Esophagus squamous epithelium (tissue), 5 donors: ENCODE measurements at places on chromosomes 11 and 22.

GRCh38 chr22:39661842-39662685 is 91.5 kb downstream of the CACNA1I start:
- no peak for DNase-seq

DNA sequence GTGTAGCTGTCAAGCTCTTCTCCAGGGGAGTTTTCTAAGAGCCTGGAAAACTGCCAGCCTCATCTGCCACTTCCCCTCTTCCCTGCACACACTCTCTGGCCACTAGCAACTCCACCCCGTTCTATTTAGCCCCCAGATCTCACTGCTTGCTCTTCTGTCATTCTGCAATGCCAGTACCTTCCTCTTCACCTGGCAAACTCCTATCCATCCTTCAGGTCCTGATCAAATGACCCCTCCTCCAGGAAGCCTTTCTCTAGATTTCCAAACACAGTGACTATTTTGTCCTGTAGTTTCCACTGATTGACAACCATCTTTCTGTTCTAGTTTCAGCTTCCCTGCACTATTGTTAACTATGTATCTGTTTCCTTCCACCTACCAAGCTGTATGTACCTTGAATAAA is 437.7 kb downstream of the SOX6 start:
- DNase-seq: no peak

DNA sequence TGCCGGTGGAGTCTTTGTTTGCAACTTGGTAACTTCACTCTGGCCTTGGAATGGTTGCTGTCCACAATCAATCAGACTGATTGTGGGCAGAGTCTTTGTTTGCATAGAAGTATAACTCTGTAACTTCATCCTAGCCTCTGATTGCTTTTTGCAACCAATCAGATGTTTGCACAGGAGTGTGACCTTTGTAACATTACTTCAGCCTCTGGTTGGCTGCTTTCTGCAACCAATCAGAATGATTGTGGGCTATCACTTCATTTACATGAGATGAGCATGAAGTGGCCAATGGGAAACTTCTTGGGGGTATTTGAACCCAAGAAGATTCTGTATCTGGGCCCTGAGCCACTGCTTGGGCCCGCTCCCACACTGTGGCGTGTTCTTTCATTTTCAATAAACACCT is 79.6 kb upstream of the CLDN5 start:
- no peak for DNase-seq

DNA sequence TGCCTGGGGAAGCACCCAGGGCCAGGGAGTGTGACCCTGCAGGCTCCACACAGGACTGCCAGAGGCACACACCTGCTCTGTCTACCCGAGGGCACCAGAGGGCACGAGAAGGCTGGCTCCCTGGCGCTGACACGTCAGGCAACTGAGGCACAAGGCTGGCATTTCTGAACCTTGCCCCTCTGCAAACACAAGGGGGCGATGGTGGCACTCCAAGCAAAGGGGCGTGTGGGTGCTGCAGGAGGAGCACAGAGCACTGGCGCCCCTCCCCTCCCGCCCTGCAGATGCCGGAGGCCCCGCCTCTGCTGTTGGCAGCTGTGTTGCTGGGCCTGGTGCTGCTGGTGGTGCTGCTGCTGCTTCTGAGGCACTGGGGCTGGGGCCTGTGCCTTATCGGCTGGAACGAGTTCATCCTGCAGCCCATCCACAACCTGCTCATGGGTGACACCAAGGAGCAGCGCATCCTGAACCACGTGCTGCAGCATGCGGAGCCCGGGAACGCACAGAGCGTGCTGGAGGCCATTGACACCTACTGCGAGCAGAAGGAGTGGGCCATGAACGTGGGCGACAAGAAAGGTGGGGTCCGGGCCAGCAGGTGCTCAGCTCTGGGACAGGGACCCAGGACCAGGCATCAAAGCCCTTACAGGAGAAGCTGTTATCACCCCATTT is 20.8 kb upstream of the TXNRD2 start:
- DNase-seq: no peak

GRCh38 chr11:69210310-69211035 is 54.7 kb downstream of the SMIM38 start:
- DNase-seq: no peak

DNA sequence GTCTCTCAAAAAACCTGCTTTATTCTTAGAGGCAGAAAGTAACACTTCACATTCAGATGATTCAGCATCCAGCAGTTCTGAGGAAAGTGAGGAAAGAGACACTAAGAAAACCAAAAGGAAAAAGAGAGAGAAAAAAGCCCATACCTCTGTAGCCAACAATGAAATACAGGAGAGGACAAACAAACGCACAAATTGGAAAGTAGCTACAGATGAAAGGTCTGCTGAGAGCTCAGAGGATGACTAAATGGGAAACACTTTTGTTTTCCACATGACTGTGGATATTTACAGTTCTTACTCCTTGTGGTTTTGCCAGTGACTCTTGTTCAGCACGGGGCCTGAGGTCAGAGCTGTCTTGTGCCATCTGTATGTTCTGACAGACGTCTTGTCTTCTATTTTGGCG is 3.8 kb downstream of the TIMM8B start:
- no peak for DNase-seq

GRCh38 chr22:26318975-26319374 is 110.1 kb upstream of the ASPHD2 start:
- no peak for DNase-seq

GRCh38 chr11:125945011-125945796 is 640 bp upstream of the VSIG10L2 start:
- no peak for DNase-seq

DNA sequence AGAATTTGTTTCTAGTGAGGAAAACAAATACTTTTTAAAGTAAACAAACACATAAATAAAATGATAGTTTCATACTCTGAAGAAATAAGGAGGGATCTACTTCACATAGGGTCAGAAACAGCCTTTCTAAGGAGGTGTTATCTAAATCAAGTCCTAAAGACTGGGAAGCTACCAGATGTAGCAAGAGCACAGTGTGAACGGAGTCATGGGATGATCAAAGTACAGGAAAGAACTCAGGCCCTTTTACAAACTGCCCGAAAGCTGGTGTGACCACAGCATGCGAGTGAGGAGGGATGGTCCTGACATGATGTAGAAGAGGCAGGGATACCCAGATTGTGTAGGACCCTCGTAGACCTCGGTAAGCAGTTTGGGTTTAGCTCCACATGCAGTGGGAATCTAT is 102.8 kb downstream of the ARHGAP32 start:
- DNase-seq: no peak

- no peak for DNase-seq
Observed at GRCh38 chr11:114057605-114058004, 1.9 kb upstream of the ZBTB16 start.

DNA sequence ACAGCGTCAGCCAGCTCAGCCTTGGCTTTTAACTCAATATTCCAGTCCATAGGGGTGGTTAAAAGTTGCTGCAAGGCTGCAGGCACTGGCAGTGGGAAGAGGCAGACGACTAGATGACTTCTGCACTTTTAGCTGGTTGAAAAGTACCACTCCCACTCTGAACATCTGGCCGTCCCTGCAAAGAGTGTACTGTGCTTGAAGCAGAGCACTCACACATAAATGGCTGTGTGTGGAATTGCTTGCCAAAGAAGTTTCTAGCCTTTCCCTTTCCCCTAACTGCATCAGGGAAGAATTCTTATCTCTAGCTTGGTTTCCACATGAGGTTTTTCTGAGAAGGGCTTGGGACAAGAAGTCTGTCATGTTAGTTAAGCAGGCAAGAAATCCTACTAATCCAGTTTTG is 5.1 kb upstream of the PHLDB1 start:
- no peak for DNase-seq

DNA sequence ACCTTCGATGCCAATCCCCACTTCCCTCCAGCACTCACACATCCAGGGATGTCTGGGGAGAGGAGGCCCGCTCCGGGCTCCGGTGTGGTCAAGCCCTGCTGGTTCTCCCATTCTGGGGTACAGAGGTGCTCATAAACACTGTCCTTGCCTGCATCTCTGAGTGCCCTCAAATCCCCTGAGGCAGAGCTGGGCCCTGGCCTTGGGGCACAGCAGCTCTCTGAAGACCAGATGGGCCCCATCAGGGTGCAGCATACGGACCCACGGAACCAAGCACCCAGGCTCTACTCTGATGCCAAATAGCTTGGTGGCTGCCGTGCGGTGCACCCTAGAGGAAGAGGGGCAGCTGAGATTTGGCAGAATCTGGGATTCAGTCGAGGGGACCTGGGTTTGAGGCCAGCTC is 35.7 kb upstream of the NNMT start:
- no peak for DNase-seq

- no peak for DNase-seq
Observed at GRCh38 chr11:9462172-9462799, 1.5 kb downstream of the ZNF143 start.

DNA sequence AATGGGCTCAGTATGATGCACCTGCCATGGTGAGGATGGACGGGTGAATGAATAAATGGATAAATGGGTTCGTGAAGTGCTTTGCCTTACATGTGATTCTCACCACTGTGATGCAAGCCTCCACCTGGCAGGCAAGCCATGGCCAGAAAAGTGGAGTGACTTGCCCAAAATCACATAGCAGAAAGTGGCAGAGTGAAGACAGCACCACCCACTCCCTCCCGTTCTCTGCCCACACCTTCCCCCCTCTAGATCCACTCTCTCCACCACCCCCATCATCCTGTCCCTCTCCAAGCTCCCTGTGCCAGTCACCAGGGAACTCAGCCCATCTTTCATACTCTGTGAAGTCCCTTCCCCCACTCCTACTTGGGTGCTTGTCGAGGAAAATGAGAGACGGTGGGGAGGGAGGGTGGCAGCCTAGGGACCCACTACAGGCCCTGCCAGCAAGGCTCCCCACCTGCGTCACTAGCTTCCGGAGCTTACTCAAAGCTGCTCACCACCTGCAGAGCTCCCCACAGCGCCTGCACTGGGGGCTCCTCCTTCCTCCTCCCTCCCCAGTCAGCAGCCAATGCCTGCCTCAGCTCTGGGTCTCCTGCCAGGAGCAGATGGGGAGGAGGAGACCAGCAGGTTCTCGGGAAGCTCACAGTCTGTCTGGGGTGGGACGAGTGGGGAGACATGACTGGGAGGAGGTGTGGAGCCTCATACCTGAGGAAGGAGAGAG is 82.3 kb downstream of the PDE2A start:
- no peak for DNase-seq

- DNase-seq: no peak
Observed at GRCh38 chr22:19868773-19869471, 14.2 kb upstream of the GNB1L start.

DNA sequence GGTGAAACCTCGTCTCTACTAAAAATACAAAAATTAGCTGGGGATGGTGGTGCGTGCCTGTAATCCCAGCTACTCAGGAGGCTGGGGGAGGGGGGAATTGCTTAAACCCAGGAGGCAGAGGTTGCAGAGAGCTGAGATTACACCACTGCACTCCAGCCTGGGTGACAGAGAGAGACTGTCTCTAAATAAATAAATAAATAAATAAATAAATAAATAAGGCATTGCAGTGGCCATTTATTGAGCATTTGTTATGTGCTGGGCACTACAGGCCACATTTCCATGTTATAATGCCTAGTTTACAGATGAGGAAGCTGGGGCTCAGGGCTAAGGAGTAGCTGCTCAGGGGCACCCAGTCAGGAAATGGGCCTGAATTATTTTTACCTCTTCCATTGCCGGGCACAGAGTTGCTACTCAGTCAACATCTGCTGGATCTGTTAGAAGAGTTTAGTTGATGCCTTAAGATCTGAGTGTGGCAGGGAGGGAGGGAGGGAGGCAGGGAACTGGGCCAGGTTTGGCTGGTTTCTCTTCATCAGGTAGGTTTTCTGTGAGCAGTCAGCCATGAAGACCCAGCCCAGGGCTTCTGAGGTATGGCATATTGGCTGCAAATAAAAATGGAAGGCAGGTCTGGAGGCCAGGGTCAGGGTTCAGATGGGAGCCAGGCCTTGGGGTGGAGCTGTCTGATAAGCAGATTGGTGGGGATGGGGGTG is 5.6 kb downstream of the PVALB start:
- DNase-seq: no peak

DNA sequence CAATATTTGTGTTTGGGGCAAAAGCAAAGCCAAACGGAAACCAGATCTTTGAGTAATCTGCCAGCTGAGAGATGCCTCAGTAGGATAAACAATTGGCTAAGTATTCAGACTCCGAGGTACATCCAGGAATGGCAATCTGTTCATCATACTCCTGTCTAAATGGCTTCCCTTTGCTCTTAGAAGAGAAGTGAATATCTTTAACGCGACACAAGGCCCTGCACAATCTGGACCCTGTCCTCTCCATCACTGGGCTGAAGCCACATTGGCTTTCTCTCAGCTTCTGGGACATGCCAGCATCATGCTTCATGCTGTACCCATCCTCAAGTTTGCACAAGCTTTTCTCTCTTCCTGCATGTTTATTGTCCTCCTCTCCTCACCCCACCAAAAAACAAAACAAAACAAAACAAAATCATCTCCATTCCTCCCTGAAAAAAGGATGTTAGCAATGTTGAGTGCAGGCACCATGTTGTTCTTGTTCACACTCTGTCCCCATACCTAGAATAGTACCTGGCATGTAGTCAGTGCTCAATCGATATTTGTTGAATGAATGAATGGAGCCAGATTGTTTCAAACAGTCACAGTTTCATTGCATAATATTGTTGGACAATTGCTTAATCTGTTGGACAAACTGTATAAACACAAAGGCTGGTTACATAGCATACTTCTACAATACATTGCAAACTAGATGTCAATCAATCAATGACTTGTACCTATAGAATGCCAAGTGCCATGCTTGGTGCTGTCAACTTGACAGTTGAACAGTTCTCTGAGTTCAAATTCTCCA is 38.2 kb upstream of the SESN3 start:
- DNase-seq: no peak

DNA sequence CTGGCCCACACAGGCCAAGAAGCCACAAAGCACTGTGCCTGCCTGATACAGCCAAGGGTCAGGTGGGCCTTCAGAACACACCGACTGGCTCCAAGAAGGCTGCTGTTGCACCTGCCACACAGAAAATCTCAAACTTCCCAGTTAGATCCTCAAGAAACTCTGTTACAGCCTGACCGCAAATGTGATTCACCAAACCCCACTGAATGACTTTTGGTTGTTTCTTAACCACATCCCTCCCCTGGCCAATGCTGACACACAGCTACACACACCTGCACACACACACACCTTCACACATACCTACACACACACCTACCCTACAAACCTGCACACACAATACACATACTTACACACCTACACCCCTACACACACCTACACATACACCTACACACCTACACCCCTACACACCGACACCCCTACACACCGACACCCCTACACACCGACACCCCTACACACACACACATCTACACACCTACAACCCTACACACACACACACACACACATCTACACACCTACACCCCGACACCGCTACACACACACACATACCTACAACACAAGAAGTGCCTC is 31.5 kb downstream of the CDKN1C start:
- no peak for DNase-seq

- no peak for DNase-seq
Observed at GRCh38 chr11:127133061-127133460, 132.5 kb upstream of the KIRREL3 start.
